ENCODE measurements at places on chromosomes 6 and 20.

- peak; percentile 64 for DNase-seq
Observed at GRCh38 chr6:78492351-78493017, 374.9 kb upstream of the IRAK1BP1 start.

DNA sequence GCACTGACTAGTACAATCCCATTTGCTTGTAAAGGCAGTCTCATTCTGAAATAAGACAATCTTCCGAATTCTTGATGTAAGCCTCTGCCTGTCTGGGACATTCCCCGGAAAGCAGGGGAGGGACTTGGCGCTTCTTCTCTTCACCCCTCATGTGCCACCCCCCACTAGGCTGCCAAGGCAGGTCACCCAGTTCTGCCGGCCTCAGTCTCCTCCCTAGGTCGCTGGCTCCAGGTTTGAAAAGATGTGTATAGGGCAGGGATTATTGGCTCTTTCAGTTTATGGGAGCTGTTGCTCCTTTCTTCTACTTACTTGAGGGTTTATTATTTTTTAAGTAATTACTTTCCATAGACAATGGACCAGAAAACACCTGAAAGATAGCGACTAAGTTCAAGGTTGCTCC, 158.1 kb upstream of the RPS6KA2 start:
- DNase-seq = no peak

GRCh38 chr20:23116311-23117089, 30.4 kb upstream of the CD93 start:
- DNase-seq = peak; percentile 73

GRCh38 chr6:7107578-7108195, at the start of gene RREB1:
TSS of gene RREB1 (plus strand) at chr6:7107961. CDS start at chr6:7181912, 73,951 bp downstream.
- peak; percentile 70 for DNase-seq

- DNase-seq = no peak
Observed at GRCh38 chr20:1286267-1287024, 20.4 kb downstream of the SNPH start.

DNA sequence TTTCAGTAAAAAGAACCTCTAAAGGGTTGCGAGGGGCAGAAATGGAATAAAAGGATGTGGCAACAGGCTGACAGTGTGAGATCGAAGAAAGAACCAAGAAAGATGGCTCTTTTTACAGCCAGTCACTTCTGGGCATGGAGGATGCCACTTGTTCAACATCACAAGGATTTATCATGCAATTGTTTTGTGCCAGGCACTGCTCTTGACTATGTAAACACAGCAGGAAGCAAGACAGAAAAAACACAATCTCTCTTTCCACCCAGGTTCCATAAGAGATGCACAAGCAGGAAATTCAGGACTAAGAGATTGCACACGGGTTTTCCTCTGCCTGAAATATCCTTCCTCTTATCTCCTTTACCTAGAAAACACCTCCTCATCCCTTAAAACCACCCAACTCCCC, 38.0 kb downstream of the FOXA2 start:
- no peak for DNase-seq

- DNase-seq = peak; percentile 74
Observed at GRCh38 chr6:10429638-10430427, 15.0 kb upstream of the TFAP2A start.

- no peak for DNase-seq
Observed at GRCh38 chr6:131250936-131251335, 115.7 kb downstream of the AKAP7 start.

DNA sequence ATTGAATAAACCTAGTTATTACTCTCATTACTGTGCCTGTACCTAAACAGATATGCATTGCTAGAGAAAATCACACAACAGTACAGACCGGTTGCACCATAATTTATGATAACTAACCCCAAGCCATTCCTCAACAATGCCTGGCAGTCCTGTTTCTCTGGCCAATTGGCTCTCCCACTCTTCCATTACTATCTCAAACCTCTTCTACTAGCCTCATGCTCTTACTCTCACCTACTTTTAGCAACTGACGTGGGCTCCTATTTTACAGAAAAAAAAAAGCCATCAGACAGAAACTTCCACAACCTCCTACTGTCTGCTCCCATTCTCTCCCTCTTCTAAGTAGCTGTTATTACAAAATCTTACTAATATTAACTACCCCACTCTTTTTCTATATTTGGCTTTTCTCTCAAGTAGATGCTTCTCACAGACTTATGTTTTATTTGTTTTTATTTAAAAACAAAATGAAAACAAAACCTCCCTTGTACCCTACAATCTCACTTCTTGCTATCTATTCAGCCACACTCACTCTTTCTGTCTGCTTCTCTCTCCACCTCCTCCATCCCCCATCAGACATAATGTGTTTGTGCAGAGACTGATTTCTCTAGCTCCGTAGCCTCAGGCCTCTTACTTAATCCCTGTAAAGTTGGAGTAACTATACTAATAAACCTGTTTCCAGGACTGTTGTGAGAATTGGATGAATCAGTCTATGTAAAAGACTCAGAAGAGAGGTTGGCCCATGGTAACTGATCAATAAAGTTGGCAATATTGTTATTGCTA, 9.1 kb downstream of the GOPC start:
- no peak for DNase-seq

GRCh38 chr6:163709693-163710092, 295.2 kb downstream of the QKI start:
- no peak for DNase-seq

GRCh38 chr20:59087829-59088433, 45.3 kb upstream of the PRELID3B start:
- peak; percentile 66 for DNase-seq

DNA sequence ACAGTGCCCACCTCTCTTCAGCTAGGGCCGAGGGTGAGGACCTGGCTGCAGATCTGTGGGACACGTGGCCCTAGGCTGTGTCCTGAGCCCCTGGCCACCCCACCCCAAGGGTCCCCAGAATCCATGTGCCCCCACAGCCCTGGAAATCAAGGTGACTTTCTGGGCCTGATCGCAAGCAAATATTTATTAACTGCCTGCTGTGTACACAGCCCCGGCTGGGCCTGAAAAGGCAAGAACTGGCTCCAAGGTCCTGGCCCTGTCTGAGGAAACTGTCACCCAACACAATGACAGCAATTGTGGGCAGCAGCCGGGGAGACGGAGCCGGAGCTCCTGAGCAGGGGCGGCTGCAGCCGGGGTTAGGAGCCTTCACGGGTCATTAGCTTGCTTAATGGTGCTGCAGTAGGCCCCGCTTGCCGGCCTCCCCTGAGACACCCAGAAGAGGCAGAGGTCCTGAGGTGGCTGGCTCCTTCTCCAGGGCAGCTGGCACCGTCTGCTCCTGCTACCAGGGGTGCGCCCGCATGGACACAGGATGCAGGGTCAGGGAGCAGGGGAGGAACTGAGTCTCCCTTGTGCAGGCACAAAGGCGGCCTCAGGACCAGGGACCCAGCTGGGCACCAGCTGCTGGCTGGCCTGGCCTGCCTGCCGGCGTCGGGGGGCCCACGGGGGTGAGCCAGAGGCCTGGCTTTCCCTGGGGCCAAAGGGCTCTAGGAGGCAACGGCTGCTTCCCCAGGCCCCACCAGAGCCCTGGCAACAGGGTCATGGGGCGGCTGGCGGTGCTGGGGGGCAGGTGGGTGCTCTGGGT, 24.1 kb downstream of the NPEPL1 start:
- no peak for DNase-seq

- no peak for DNase-seq
Observed at GRCh38 chr6:17662585-17662984, 44.1 kb downstream of the NUP153 start.

DNA sequence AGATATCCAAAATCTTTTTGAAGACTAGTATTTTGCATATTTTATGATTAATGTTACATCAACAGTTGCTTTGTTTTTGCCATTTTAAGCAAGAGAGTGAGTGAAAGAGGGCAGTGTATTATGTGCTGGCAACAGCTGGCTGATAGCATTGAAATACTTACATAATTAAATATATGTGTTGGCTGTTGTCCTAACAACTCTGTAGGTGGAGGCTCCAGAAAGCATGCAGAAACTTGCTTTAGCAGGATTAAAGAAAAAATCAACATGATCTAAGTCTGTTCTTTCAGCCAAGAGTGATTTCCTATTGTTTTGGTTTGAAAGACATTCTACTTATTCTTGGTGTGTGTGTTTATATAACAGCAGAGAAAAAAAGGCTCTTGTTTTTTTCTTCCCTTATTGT, 127.5 kb downstream of the CDKAL1 start:
- peak; percentile 7 for DNase-seq

DNA sequence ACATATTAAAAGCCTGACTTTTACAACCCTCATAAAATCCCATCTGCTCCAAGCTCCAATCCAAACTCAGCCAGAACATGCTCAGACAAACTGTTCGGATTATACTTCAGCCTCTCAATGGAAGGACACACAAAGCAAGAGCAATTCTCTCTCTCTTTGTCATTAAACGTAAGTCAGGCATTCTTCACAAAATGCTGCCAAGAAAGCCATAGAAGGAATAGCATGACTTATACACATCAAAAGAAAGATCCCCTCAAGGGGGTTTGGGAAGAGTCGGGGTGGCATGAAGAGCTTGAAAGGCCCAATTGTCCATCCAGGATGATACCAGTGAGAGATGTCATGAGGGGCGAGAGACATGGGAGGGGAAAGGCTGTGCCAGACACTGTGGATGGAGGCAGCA, 268.9 kb downstream of the PREX1 start:
- no peak for DNase-seq

DNA sequence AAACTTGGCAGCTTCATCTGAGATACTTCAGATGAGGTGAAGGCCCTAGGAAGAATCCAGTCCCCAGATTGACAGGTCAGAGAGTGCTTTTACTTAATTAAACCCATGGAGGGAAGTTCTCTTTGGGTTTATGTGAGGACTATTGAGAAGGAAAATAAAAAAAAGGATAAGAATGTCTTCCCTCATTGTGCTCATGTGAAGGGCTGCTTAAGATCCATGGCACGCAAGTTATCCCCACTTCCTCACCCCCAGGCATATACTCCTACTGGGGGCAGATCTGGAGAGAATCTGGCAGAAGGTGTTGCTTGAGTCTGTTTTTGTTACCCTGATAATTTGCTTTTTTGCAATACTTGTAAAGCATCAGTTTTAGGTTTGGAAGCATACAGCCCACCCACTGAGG, 322.9 kb upstream of the TFAP2D start:
- DNase-seq = no peak

DNA sequence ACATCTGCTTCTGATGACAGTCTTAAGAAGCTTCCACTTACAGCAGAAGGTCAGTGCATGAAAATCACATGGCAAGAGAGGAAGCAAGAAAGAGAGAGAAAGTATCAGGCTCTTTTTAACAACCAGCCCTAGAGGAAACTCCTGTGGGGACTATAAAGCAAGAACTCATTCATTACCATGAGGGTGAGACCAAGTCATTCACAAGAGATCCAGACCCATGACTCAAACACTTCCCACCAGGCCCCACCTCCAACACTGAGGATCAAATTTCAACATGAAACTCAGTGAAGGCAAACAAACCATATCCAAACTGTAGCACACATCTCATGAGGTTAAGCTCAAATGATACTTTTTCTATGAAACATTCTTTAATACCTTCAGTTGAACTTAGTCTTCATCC, 643.2 kb upstream of the SYNCRIP start:
- DNase-seq = no peak

GRCh38 chr6:106109029-106109428, 22.9 kb downstream of the PRDM1 start:
- no peak for DNase-seq

DNA sequence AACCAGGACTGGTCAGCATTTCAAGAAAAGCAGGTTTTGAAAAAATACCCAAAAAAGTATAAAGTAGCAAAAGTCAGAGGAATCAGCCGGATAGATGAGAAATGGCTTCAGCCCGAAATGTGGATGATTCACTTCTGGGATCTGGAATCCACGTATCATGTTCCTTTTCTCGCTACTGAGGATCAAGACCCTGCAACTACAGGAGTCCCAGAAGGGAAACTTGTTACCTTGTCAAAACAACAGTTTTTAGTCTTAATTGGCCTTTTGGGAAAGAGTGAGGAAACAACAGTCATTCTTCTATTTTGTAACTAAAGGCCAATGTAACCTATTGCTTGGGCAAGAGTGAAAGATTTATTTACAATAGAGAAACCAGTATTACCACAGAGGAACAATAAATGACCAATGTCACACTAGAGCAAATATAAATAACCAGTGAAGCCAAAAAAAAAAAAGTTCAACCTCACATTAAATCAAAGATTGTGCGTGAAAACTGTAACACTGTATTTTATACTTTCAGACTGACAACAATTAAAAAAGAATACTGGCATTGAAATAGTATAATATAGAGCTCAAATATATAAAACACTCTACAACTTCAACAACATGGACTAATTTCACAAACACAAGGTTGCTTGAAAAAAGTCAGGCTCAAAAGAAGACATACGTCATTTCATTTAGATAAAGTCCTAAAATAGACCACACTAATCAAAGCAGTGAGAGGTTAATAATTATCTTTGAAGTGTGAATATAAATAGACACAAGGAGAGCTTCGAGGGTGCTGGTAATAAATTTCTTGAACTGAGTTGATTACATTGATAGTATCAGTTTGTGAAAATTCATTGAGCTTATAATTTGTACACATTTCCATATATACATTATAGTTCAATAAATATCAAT, 116.2 kb downstream of the GFRAL start:
- DNase-seq = no peak

DNA sequence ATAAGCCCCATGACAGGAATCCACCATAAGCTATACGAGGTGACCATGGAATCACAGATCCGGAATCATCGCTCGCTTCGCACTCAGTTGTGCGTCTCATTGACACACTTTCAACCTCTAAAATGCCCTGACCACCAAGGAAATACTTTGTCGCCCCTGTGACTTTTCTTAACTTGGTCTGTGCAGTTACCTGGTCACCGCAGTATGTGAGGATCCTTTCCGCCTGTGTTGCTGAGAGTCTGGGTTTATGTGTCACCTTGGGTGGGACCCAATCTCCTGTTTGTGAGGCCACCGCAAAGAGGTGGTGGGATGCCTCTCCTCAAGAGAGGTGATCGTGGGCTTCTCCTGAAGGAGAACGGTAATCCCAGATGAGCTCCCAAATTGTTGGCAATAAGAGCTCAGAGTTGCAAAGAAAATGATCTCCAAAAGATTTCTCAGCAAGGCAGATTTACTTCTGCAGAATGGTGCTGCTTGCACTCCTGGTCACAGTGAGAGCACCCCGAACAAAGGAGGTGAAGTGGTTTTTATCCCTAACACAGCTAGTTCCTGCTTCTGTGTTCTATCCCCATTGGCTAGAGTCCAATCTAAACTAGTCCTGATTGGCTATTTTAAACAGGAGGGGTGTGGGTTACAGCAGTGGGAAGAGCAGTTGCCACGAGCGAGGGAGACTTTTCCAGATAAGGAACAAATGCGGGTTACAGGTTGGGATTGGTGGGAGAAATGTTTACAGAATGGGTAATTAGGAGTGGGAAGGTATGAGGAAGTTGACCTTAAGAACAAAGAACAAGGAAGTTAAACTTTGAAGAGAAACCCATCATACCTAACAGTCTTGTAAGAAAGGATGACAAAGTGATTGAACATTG, 9.1 kb upstream of the ZNFX1 start:
- peak; percentile 24 for DNase-seq

GRCh38 chr6:149079911-149080491, 237.5 kb upstream of the TAB2 start:
- peak; percentile 66 for DNase-seq

- peak; percentile 55 for DNase-seq
Observed at GRCh38 chr6:52511572-52512151, 65.2 kb downstream of the TRAM2 start.

- DNase-seq = no peak
Observed at GRCh38 chr6:2917801-2918445, 14.8 kb upstream of the SERPINB9 start.
